Islet precursor cell (in vitro differentiated cells): ENCODE measurements at places on chromosomes 12 and 14.

DNA sequence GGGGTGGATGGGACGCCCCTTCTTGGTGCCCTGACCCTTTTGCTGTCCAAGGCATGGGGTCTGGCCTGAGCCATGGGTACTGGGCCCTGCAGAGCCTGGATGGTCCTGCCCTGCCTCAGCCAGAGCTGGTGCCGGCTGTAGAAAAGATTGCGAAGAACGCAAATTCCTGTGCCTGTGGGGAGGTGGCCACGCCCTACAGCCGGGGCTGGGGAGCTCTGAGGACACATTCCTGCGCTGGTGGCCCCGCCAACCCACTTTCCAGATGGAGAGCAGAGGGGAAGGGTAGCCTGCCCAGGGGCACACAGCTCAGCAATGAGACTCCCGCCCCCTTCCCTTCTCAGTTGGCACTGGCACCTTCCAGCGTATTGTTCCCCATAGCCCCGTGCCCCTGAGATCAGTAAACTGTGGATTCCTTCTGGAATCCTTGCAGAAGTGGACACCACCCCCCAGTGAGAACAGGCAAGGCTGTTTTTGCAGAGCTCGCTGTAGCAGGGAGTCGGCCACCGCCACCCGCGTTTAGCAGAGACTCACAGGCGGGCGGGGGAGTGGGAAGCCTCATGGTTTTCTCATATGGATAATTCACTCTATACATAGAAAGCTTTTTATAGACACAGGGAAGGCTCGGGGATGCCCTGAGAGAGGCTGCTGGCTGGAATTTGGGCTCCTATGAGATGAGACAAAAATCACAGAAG lies 8.6 kb downstream of the INF2 start:
- DNase-seq: peak; percentile 76

DNA sequence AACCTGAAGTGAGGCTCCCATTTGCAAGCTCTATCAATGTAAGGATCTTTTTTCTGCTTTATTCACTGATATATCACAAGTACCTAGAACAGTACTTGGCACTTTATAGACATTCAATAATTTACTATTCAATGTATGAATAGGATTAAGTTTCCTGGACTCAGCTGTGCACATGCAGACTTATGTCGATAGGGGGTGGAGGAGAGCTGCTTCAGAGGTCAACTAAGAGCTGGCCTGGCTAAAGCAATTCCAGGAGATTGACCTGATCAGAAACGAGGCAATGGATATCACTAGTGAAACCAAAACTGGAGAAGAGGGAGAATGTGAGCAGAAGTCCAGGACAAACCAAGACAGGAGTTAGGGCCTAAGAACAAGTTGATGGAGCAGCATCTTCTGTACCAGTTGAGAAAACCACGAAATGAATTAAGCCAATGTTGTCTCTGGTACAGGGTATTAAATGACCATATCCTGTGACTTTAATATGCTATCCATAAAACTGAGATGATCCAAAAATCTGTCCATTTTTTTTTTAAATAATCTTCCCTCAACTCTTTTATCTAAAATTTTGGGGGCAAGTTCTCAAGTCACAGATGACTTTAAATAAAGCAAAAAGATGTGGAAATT lies 169.2 kb downstream of the PIK3C2G start:
- DNase-seq: peak; percentile 76

GRCh38 chr14:49954171-49954631 lies 61.3 kb downstream of the ARF6 start:
- no peak for DNase-seq

DNA sequence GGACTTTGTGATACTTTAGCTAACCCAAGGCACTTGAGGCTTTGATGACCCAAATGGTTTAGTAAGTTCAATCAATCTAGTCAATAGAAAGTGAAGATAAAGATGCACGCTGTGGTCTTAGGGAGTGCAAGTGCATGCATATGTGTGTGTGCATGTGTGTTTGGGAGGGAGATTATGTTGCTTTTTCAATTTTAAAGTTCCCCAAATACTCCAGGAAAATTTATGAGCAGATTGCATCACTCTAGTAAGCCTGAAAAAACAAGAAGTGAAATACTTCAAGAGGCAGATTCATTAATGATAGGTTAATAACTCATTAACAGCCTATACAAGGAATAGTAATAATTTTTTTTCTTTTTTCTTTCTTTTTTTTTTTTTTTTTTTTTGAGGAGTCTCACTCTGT lies 12.4 kb upstream of the SIX1 start:
- no peak for DNase-seq

DNA sequence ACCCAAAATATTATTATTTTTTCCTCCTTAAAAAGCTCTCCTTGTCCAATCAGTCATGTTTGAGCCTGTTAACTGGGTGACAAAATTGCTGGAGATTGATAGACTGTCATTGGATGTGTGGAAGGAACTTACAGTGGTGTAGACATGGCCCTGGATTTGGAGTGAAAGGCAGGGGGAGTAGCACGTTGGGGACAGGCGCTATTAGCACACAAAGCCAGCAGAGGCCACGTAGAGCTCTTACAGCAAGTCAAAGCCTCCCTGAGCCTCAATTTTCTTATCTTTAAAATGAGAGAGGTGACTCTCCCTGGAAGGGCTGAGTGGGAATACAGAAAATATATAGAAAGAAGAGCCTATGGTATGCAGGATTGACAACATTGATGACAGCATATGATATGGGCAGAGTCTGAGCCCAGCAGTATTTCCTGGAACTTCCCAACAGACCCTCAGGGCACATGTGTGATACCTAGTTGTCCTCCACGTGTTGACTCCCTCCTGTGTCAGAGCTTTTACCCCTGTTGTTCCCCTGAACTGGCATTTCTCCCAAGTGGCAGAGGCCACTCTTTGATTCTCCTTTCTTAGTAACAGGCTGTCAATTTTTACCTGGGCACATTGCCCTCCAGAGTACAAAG lies 504.9 kb downstream of the VRK1 start:
- no peak for DNase-seq

GRCh38 chr14:46063872-46064271 lies 587.7 kb downstream of the RPL10L start:
- DNase-seq: no peak

DNA sequence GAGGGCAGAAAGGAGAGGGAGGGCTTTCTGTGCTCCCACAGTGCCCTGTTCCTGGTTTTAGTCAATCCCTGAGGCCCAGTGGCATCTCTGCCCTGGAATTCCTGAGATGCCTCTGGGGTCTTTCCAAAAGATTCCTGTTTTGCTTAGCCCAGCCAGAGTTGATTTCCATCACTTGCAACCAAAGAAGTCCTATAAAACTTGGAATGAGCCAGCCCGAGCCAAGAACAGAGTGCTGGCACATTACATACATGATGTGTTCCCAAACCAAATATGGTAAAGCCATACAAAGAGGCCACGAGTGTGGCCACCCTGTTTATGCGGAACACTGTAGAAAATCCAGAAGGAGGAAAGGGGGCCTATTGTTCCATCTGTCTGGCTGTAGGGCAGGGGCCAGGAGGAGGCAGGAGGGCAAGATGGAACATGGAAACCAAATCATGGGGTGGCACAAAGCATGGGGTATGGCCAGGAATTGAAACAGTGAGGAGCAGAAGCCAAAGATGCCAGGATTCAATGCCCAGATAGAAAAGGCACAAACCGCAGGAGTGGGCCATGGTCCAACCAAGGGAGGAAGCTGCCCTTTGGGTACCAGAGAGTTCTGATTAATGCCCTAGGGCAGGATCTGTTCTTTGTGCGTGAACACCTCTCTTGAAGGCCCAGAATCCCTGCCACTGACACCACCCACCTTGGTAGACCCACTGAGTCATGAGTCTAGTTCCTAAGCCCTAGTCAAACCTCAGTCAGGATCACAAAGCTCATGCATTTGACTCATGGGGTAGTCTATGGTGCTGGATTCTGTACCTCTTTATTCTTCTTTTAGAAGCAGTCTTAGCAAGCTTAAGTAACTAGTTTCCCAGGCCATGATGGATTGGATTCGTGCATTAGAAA lies 75.2 kb downstream of the LRRC74A start:
- no peak for DNase-seq

GRCh38 chr12:51181558-51181957 lies 8.6 kb upstream of the TFCP2 start:
- no peak for DNase-seq

GRCh38 chr12:130879212-130879686 lies 7.4 kb downstream of the RAN start:
- DNase-seq: no peak

- DNase-seq: no peak
These were observed 79.8 kb downstream of the MYRFL start for GRCh38 chr12:69904777-69905176.

DNA sequence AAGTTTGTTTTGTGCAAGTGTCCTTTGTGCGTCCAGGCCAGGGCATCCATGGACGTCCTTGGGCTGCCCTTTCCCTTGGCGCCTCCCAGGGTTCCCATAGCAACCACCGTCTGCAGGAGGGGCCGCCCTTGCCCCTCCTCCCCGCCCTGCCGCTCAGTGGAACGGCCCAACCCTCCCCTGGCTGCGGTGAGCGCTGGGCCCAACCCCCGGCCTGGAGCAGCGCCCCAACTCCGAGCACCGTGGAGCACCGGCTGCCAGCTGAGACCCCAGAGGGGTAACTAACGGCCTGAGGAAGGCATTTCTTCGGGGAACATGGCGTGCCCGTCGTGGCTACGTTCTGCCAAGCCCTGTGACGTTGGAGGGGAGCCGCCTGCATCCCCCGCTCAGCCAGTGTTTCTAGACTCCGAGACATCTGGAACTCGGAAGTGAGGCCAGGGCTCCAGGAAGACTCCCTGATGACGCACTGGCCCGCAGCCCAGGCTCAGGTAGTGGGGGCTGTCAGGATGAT lies 5.3 kb upstream of the ACACB start:
- peak; percentile 95 for DNase-seq

DNA sequence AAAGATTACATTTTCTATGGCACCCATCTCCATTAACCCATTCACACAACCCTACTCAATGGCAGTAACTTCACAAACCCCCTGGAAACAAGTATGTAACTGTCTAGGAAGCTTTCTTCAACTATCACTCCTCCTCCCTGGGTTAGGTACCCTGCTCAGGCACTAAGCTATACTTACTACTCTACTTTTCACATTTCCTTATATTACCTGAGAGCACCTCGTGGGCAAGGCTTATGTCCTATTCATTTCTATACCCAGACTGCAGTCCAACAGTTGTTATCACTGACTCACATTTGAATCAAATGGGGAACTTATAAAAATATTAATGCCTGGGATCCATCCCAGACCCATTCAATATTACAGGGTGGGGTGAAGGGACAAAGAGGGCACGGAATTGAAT lies 4.6 kb downstream of the PAWR start:
- no peak for DNase-seq

GRCh38 chr12:116404247-116404646 lies 126.8 kb upstream of the MED13L start:
- DNase-seq: no peak

GRCh38 chr12:122989225-122989839 lies 8.9 kb downstream of the ARL6IP4 start:
- DNase-seq: no peak

DNA sequence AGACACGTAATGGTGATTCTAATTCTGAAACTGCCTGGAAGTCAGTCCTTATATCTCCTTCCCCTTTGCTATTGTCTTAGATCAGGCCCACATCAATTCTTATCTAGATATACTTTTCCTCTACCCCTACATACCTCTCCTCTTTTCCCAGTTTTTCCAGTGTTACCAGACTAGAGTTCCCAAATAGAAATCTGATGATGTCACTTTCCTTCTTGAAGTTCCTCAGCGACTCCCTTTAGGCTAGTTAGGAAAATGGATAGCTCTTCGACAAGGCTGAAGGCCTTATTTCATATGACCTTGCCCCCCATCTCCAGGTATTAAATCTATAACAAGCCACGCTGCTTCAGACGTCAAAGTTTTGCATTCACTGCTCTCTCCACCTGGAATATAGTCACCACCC lies 201.1 kb upstream of the ATP2B1 start:
- no peak for DNase-seq

DNA sequence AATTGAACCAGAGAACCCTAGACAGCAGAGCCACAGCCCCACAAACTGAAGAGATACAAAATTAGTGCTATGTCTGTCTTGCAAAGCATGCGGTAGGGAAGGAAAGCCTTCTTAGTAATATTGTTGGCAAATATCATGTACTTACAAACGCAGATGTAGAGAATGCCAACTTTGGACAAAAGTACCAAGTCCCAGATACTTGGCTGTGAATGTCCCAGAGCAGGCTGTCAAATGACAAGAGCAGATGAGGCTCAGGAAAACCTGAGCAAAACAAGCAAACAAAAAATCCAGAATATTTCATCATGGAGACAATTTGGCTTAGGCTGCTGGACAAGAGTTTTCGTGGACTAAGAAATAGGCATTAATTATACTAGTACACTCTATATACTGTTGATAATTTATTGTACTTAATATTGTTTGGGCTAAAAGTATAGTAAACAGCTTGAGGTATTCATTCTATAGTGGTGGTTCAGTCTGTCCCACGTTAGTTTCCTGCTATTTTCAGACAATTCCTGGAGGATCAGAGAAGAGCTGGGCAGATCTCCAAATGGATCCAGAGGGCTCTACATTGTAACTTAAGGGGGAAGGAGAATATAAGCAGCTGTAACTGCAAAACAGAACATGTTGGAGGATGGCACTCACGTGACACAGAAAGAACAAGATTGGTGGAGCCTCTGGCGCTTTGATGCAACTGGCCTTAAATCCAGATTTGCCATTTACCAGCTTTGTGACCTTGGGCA lies 329.8 kb downstream of the ATP23 start:
- DNase-seq: no peak

DNA sequence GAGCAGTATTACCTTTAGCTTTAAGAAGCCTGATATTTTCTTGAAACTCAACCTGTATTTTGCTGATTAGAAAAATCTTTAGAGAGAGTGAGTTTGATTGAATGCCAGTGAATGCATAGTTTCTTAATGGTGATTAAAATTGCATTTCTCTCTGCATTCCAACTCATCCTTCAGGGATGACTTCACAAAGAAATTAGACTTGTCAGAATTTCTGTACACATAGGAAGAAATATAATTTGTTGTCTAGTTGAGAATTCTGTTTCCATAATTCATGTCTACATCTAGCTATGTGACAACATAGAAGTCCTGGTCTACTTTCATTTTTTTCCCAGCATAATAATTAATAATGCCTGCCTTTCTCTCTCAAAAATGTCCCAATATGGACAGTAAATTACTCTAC lies 136.6 kb downstream of the OTOGL start:
- DNase-seq: no peak

GRCh38 chr14:24473211-24473610 lies 30.6 kb upstream of the SDR39U1 start:
- no peak for DNase-seq

- DNase-seq: no peak
These were observed 582.6 kb downstream of the ALG10 start for GRCh38 chr12:34604631-34605509.

- no peak for DNase-seq
These were observed 11.5 kb upstream of the KRT78 start for GRCh38 chr12:52860102-52860823.

DNA sequence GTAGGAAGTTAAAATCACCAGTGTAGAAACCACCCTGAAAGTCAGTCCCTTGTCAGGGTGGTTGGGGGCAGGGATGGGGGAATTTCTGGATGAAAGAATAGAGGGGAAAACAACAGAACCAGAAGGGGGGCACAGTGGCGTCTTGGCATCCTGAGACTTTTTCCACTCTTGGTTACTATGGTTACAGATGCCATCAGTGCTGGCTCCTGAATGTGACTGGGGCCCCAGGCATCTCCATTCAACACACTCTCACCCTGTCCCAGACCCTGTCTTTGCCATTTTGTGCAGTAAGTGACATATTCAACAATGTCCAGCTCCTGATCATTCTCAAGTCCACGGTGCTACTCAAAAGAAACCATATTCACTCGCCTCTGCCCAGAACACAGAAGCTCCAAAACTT lies 11.3 kb downstream of the KCNK10 start:
- DNase-seq: no peak

GRCh38 chr12:94595152-94595551 lies 55.2 kb downstream of the TMCC3 start:
- no peak for DNase-seq

GRCh38 chr14:96653597-96653996 lies 143.6 kb upstream of the VRK1 start:
- DNase-seq: no peak
